ENCODE measurements at places on chromosomes 4 and X.

DNA sequence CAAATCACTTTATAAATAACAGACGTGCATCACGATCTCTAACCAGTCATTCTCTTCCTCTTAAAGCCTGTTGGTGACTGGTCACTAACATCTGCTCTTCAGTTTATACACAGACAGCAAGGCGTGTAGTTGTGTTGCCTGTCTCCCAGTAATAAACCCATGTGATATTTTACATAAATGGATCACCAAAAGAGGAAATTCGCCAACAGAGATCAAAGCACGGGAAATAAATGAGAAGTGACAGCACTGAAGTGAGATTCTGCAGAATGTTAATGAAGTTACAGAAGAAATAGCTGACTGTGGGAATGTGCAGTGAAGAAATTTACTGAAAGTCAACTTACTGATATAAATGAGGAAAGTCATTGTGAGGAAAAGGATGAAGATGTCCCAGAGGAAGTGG lies 47.0 kb downstream of the AFF1 start:
- peak; percentile 82 for DNase-seq

DNA sequence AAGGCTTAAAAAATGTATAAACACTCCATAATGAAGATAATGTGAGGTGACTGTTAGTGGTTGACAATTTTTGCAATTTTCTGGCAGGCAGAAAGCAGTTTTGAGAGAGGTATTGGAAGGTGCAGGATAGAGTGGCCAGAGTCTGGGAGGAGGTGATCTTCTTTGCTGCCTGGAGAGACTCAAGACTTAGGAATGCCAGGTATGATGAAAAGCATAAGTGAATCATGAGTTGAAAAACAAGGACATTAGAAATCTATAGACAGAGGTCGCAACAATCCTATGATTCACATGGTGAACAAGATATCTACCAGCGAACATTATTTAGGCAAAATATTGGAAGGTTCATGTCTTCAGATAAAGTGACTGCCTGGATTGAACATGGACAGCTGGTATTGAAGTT lies 118.5 kb downstream of the CFAP299 start:
- DNase-seq: no peak

GRCh38 chr4:119663160-119663788 lies 34.7 kb upstream of the PDE5A start:
- DNase-seq: no peak

GRCh38 chr4:84392951-84393590 lies 106.0 kb downstream of the NKX6-1 start:
- no peak for DNase-seq

DNA sequence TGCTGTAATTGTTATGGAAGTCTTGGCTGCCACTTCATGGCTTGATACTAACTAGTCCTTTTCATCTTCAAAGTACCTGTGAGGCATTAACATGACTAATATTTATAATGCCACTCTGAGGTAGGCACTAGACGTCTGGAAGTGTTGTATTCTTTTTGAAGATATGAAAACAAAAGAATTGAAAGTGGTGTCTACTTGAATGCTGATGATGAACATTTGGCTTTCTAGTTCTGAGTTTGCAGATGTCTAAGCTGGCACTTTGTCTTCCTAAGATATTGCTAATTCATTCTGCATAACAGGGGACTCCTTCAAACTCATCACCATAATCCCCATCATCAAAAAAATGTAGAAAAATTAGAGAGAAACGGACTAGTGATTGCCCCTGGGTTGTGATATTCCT lies 41.6 kb upstream of the HAND2 start:
- DNase-seq: no peak

DNA sequence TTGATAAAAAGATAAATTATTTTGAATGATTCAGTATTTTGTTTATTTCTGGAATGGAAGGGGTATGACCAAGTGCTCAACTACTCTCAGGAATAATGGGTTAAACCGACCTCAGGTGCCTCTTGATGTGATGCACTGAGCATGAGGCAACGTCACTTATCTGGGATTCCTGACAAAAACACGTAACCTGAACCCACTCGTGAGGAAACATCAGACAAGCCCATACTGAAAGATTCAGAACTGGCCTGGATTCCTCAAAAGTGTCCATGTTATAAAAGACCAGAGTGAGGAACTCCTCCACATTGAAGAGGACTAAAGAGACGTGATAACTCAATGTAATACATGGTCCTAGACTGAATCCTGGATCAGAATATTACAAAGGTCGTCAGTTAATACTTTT lies 144.0 kb downstream of the FNIP2 start:
- DNase-seq: no peak

DNA sequence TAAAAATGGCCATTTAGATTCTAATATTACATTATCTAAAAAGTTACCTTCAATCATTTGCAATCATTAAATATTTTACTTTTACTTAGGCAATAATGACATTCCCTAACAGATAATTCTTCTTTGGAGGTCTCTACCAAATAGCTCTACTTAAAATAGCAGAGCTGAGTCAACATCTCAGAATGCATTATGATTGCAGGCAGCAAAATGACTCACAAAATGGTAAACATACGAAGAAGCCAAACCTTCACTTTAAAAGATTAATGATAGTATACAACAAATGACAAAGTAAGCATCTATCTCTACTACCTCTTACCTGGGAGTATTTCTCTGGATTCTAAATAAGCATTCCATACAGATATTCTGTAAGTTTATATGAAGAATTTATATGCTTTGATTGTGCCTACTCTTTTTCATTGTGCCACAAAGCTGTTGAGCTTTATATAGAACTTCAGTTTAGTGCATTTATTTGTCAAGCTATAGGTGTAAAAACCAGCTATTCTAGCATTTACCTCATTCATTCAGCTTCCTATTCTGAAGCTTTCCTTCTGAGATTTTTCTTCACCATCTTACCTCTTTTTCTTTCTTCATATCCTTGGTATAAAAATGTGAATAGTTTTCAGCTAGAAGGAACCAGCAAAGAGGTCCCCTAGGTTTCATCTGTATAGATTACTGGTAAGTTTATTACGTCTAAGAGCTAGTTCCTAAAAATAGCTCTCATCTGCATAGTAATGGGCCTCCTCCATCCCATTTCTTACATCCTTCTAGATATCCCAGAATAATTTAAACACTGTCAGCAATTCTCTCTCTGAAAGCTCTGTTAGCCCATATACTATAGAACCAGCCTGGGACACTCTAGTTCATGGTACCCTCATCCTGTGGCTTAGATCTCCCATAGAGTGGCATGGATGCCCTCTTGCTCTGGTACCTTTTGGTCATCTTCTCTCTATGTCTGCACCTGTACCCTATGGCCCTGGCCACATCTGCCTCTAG lies 17.2 kb upstream of the SPCS3 start:
- DNase-seq: no peak

- no peak for DNase-seq
Observed at GRCh38 chr4:11973270-11973669, 544.6 kb upstream of the HS3ST1 start.

- DNase-seq: no peak
Observed at GRCh38 chr4:110751183-110751582, 128.3 kb upstream of the PITX2 start.

- DNase-seq: no peak
Observed at GRCh38 chr4:186169945-186170802, 21.2 kb upstream of the CYP4V2 start.

GRCh38 chr4:172666711-172667368 lies 501.8 kb upstream of the GALNT7 start:
- DNase-seq: no peak

GRCh38 chrX:17767734-17768133 lies 30.4 kb downstream of the SCML1 start:
- DNase-seq: no peak

DNA sequence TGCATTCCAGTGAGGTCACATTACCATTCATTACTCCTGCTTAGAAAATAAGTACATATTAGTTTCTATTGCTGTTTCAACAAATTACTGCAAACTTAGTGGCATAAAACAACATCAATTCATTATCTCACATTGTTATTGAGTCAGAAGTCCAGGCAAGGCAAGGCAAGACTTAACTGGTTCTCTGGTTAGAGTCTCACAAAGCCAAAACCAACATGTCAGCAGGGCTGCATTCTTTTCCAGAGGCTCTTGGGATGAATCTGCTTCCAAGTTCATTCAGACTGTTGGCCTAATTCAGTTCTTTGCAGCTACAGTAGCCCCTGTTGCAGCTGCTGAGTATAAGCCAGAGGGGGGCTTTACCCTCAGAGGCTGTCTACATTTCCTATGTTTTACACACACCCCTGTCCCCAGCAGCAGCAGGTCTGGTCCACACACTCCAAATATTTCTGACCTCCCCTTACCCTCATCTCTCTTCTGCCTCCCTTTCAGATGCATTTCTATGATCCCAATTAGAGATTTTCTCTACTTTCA lies 892.1 kb upstream of the EPHA5 start:
- no peak for DNase-seq

DNA sequence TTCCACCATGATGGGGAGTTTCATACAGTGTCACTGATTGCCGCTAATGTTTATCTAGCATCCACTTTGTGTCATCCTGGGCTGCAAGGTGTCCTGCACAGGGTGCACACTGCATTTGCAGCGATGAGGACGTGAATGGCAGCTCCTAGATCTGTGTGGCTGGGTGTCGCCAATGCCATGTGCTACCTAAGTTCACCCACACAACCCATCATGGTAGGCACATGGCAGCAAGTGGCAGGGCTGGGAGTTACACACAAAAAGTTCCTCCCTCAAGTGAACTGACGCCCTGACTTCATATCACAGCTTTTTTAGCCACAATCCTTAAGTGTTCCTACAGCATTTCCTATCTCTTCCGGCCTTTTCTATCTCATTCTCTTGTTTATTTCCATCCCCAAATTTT lies 45.9 kb upstream of the SPRY1 start:
- no peak for DNase-seq

DNA sequence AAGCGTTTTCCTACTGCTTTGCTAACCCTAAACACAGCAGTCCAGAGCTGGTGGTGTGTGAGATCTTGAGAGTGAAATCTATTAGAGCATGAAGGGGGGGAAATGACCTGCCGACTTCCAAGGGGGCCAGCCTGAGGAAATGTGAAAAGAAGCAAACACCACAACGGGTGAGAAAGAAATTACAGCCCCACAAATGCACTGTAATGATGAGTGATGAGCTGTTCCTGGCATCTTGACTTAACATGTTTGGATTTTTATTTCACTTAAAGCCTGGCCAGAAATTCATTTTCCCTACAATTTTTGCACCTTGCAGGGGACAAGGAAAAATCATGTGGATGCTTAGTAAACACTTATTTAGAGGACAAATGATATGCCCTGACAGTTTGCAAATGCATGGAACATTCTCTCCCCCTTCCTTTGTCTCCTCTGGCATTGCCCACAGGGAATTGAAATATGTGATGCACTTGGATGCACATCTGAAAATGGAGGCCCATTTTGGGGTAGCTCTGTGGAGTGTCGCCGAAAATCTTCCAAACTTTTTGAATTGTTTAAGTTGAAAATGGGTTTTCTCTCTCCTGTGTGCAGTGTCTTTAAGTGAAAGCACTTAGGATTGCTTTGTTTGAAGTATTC lies 84.3 kb upstream of the TMEM150C start:
- no peak for DNase-seq

- no peak for DNase-seq
Observed at GRCh38 chrX:54794028-54794427, 4.0 kb downstream of the ITIH6 start.

DNA sequence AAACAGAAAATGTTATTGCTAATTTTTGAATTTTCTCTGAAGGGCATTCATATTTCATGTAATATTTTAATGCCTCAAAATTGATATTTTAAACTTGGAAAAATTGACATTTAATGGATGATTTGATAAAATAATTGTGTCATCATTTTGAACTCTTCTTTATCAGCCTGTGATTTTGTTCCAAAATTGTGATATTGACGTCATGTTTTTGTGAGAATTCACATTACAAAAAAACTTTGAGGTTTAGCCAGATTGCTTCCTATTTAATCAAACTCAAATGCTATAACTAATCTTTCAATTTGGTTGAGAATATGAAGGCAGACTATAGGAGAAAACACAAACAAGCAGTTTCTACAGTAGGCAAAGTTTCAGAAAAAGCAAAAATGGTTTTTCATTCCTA lies 137.4 kb downstream of the GRIA2 start:
- DNase-seq: no peak

DNA sequence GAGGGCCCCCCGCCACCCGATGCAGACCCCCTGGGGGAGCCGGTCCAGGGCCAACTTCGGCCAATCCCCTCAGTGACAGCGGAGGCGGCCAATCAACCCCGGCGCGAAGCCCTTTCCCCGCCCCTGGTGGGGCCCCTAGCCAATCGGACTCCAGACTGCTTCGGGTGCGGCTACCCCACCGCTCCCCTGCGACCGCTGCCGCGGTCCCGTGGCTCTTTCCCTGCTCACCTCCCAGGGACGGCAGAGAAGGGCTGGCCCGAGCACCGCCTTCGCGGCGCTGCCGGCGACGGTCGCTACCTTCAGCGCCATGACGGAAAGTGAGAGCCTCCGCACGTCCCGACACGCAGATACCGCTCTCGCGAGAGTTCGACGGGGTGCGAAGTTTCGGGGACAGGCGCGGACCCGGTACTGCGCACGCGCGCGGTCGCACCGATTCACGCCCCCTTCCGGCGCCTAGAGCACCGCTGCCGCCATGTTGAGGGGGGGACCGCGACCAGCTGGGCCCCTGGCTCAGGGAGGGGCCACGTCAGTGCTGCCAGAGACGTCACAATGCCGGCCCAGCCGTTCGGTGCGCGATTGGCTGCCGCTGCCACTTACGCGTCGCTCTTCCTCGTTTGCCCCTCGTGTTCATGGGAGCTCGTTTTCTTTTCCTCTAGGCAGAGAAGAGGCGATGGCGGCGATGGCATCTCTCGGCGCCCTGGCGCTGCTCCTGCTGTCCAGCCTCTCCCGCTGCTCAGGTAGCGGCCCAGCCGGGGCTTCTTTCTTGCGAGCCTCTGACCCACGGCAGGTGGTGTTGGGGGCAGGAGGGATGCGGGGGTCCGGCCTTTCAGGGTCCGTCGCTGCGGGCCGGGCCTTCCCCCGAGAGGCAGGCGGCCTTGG lies at the start of the genes IDH3G and SSR4:
Gene IDH3G (minus strand): TSS at position 358 of the 879 bp plus-strand sequence. CDS start 49 bp downstream, at position 309.
Gene SSR4 (plus strand): TSS at position 651 of the 879 bp plus-strand sequence. CDS start 20 bp downstream, at position 671.
- peak; percentile 94 for DNase-seq

DNA sequence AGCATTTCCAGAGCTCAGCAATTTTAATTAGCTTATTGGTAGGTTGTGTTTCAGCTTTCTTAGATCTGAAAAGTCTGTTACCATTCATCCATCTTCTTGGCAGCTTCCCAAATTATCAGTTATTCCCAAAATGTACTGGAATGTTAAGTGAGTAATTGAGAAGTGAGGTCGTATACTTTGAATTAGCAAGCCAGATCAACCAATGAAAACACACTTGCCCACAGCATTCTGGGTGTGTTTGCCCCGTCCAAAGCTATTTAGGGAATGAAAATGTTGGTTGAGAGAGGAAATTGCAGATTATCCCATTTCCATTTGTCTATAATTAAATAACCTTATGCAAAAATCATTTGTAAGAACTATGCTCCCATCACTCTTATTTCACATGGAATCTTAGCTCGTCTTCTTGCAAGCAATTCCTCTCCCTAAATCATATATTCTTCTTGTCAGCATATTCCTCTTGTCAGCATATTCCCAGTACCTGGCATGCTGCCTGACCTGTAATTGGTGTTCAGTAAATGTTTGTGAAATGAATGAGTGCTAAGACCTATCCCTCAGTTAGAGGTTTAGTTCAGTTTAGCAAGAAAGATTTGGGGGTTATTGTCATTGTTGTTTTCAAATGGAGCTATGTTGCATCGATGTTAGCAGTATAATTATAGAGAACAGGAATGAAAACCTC lies 23.3 kb upstream of the ANTXR2 start:
- DNase-seq: no peak

- peak; percentile 58 for DNase-seq
Observed at GRCh38 chrX:120759685-120760084, 116.0 kb downstream of the CT47B1 start.
